ENCODE measurements at places on chromosomes 11 and 22. TPM values are rescaled to one million over a fixed set of nuclear protein-coding genes. Genes with fewer than 3 reads are reported as not detected.
A peak's percentile ranks its signal among the peaks of the same experiment; 100 is the strongest.

DNA sequence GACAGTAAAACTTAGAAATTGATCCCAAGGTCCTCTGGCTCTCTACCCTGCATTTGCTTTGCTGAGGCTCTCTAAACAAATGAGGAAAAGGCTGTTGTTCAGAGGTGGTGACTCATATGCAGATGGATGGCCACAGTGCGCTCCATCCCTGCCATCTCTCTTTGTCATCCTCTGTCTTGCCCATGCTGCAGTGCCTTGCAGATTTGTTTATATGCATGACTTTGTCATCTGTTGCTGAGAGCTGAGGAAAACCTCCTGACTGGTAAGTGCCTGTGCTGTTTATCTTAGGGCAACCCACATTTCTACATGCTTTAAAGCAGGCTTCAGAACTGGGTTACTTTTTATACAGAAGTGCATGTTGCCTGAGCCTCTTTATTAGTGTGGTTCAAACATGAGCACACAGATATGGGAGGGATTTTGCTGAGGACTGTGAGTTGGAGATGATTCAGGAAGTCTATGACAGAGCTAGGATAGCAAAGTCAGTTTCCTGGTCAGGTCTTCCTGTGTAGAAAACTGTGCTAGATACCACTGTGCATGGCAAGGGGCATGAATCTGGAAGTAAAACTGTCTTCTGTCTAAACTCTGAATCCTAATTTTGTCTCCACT lies 57.4 kb downstream of the JAM3 start:
- no peak for DNase-seq

- DNase-seq: no peak
These were observed 854.3 kb downstream of the KCNA4 start for GRCh38 chr11:29162491-29162890.

GRCh38 chr11:74397501-74398243 lies 561 bp downstream of the PGM2L1 start:
- peak; percentile 21 for DNase-seq

The YPEL1 gene
- polyA plus RNA-seq: 1.9 TPM

DNA sequence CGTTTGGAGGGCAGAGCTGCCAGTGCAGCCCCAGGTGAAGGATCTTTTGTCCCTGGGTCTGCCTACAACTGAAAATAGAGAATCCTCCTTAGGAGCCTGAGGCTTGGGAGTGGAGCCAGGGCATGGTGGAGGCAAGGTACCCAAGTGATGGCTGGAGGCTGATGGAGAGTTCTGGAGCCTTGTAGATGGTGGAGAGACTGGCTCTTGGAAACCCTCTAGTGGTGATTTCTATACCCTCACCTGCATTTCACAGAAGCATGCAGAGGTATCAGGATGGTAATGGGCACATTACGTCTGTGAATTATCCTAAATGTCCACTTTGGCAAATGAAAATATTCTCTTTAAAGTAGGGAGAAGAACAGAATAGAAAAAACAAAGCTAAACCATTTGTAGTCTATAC lies 44.4 kb downstream of the INSC start:
- no peak for DNase-seq

- peak; percentile 67 for DNase-seq
These were observed 62.1 kb upstream of the NUP50 start for GRCh38 chr22:45101515-45102227.

DNA sequence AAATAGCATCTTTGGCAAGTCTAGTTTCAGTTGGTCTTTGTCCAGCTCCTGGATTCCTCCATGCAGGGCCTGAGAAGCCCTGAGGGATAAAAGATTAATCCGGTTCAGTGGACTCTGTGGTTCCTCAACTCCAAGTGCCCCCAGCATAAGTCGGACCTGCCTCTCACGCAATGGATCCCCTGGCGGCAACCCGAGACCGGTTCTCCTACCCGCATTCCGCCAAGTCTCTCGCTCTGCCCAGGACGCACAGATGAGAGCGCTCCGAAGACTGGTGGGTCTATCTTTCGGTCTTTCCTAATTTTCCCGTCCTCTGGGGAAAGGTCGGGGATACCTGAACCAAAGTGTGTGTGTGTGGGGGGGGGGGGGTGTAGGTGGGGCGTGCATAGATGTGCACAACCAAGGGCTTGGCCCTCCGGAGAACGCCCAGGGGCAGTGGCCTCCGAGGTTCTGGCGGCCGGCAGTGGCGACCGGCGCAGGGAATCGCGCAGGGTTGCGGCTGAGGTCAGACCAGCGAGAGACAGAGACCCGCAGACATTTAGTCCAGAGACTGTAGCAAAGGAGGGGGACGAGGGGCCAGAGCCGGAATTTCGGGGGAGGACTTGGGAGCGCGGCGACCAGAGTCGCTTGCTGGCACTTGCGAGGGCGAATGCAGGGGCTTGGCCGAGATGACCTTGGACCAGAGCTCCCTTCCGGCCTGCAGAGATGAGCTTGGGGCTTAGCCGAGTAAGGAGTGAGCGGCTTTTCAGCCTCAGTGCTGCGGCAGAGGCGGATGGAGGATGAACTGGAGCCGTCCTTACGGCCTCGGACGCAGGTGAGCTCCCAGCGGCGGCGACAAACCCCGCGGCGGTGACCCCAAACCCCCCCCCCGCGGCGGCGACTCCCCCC lies 712 bp upstream of the SLC2A11 start:
- peak; percentile 54 for DNase-seq

The HBG2 gene
- polyA plus RNA-seq: not detected

GRCh38 chr11:73547706-73548595 lies 50.0 kb downstream of the FAM168A start:
- no peak for DNase-seq

The KCNA4 gene
- polyA plus RNA-seq: not detected

The APOL3 gene
- polyA plus RNA-seq: 3.8 TPM

- no peak for DNase-seq
These were observed 7.8 kb downstream of the TTC38 start for GRCh38 chr22:46275455-46276122.

The NEU3 gene
- polyA plus RNA-seq: 6.3 TPM

The OLFML1 gene
- 0.90 TPM for polyA plus RNA-seq

DNA sequence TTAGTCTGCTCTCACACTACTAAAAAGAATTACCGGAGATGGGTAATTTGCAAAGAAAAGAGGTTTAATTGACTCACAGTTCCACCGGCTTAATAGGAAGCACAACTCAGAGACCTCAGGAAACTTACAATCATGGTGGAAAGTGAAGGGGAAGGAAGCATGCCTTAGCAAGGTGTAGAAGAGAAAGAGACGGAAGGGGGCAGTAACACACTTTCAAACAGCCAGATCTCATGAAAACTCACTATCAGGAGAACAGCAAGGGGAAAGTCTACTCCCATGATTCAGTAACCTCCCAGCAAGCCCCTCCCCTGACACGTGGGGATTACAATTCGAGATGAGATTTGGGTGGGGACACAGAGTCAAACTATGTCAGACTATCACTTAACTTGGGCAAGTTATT lies 236.6 kb upstream of the ANO3 start:
- DNase-seq: peak; percentile 2

GRCh38 chr11:66973956-66974580 lies 1.0 kb upstream of the C11orf86 start:
- no peak for DNase-seq

The CSF2RB gene
- not detected for polyA plus RNA-seq

DNA sequence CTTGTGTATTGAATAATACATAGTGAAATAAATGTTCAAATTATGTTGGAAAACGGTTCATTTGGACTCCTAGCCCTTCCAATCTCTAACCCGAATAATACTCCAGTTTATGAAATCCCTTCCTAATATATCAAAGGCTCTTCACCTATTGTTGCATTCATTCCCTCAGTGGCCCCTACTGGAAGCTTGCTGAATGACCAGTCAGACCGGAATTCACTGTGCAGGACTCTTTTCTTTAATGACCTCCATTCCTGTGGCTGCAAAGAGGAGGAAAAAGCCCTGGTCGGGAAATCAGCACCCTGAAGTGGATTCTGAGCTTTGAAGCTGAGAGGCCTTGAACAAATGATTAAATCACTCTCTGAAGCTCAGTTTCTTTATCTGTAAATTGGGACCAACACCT lies 19.1 kb upstream of the RCN1 start:
- DNase-seq: peak; percentile 11

- DNase-seq: no peak
These were observed 3.1 kb upstream of the PYGM start for GRCh38 chr11:64762674-64763525.

The MS4A6E gene
- not detected for polyA plus RNA-seq

- no peak for DNase-seq
These were observed 6.5 kb downstream of the PNPLA5 start for GRCh38 chr22:43885319-43885671.

DNA sequence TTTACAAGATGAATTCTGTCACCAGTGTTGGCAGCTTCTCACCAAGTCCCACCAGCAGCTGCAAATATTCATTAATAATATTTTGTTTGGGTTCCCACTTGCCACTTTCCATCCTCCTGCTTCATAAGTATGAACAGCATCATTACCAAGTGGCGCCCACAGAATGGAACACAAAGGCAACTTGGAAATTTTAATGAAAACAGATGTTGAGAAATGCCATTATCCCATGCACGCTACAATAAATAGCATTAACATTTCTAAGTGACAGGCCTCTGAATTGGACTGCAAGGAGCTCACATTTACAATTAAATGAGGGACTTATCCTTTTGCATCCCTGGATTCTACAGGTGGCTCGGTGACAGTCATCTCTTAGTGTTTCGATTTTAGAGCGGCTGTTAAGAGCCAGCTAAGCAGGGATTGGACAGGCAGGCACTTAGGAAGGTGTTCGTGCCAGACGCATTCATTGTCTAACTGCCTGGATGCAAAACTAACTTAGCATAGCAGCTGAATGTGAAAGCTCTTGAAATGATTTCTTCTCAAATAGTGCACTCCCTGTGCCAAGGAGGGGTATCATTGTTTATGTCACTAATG lies 170.3 kb downstream of the KIRREL3 start:
- no peak for DNase-seq

The C22orf31 gene
- polyA plus RNA-seq: not detected

DNA sequence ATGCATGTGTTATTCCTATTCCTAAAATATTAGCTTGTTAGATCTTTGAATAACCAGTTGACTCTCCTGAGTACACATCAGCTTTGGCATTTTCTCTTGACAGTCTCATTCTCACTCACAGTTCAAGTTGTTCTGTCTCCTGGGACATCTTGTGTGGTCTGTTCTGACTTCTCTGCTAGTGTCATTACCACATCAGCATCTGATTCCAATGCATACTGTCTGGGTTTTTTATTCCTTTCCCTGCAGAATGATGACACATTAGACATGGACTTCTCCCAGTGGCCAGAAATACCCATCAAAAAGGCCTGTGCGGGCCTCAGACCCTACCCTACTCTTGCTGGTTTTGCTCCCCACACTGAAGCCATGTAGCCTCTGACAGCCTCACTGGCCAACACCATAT lies 2.7 kb downstream of the ZNF74 start:
- DNase-seq: no peak

The CYB5R2 gene
- polyA plus RNA-seq: 1.2 TPM
